ENCODE measurements at places on chromosomes 12 and 14.

DNA sequence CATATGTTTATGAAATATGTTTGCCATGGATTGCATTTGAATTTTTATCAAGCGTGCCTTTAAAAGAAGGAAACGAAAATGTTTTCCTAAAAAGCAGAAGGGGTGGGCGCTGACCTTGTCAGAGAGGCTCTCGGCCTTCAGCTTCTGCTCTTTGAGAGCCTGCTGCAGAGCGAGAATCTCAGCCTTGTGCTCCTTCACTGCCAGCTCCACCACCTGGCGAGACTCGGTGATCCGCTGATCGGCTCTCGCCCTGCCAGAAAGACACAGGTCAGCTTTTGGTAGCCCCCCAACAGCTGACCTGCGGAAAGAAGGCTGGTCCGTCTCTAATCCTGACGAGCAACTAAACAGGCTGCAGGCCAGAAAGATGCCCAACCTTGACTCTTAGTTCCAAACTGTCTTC is 62.4 kb downstream of the PRKAB1 start:
- DNase-seq: no peak

GRCh38 chr14:102750376-102750775 is 26.9 kb upstream of the TRAF3 start:
- no peak for DNase-seq

DNA sequence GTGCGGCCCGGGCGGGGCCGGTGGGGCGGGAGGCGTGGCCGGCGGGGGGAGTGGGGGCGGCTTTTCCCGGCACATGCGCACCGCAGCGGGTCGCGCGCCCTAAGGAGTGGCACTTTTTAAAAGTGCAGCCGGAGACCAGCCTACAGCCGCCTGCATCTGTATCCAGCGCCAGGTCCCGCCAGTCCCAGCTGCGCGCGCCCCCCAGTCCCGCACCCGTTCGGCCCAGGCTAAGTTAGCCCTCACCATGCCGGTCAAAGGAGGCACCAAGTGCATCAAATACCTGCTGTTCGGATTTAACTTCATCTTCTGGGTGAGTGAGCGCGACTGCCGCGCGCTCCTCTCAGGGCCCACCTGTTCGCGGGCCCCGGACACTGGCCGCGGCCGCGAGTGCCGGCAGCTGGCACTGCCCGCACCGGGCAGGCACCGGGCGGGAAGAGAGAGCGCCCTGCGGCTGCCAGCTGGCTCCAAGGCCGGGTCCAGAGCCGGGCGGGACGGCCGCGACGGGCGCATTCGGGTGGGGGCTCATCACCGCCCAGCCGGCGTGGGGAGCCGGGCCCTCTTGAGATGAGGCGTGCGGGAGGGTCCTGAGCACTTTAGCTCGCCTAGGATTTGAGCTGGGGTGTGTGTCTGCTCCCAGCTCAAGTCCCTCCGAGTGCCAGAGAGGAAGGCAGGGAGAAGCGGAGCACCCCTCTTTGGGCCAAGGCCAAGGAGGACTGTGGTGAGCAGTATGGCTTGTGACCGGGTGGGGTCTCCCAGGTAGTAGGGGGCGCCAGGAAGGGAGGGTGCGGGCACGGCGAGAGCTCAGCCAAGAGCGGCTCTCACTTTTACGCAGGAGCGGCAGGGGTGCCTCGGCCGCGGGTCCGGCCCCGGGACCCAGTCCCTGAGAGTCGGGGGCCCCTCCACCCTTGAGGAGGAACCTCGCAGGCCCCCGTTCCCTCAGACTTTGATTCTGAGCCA is at the start of gene CD9:
CD9 (plus strand) TSS at position 145 of the 957 bp plus-strand sequence; CDS start at position 245, 100 bp downstream.
- peak; percentile 82 for DNase-seq

- DNase-seq: no peak
Measured at GRCh38 chr14:51458563-51458955, 193.2 kb upstream of the FRMD6 start.

DNA sequence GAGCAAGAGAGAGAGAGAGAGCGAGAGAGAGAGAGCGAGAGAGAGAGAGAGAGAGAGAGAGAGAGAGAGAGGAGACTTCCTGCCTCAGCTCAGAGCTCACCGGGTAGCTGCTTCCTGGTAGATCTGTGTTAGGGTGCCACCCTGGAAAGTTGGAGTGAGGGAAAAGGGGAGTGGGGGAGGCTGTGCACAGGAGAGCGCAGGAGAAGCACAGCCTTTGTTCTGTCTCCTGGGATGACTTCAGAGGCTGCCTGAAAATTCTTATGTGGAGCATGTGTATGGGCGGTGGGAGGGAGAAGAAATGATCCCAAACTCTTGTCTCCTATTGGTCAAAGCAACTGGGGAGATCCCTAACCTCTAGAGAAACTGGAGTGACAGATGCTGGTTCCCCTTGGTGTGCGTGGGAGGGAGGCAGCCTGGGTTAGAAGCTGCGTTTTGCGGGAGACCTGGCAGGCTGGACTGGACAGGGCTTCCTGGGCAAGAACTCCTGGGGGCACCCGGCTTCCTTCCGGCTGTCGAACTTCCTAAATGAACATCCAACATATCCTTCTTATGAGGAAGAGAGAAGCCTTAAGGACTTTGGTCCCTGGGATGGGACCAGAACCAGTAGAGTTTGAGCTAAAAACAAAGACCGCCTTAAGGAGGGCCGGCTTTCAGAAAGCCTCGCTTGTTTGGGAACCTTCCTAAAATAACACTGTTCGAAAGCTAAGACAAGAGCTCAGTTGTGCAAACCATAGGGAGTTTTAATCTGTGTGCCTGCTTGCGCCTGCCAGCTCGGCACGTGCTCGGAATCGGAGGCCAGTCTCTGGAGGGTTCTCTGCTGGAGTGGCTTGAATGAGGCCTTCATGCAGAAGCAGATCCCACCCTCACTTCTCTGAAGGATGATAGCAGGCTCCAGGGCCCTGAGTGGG is 30.4 kb upstream of the BEGAIN start:
- DNase-seq: no peak

- peak; percentile 48 for DNase-seq
Measured at GRCh38 chr12:131853832-131854797, 25.9 kb downstream of the MMP17 start.

DNA sequence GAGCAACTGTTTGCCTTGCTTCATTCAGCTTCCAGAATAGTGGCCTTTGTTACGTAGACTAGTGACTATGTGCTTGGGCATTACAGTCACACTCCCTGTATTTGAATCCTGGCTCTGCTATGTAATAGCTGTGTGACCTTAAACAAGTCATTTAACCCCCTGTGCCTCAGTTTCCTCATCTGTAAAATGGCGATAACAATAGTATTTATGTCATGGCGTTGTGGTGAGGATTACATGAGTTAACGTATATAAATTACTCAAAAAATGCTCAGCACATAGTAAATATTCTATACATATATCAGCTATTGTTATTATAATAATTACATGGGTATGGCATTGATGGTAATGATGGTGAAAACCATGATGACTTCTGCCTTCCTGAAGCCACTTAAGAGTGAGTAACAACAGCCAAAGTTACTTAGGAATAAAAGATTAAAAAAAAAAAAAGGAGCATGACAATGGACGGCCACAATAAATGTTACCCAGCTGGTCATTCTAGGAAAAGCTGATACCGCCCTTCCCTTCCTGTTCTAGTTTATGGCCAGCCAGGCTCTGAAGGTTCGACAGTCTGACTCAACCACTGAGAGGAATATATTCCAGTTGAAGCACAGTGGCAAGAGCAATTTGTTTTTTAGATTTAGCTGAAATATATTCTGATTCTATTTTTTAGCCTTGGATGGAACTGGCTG is 9.9 kb upstream of the ADIPOR2 start:
- DNase-seq: no peak

- DNase-seq: no peak
Measured at GRCh38 chr14:24988760-24989159, 61.2 kb downstream of the STXBP6 start.

DNA sequence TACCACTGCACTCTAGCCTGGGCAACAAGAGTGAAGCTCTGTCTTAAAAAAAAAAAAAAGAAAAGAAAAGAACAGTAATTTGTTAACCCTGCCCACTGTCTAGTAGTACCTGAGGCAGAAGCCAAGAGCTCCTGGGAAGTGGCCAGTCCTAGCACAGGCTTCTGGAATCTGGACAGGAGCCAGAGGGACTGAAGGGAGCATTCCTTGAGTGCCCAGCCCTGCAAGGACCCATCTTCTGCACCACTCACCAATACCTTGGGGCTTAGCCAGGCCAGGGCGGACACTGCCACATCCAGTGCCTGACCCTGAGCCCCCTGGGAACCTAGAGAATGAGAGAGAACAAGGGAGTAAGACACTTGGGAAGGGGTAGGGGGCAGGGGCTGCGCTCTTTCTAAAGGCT is 33.7 kb downstream of the PARP2 start:
- DNase-seq: no peak

DNA sequence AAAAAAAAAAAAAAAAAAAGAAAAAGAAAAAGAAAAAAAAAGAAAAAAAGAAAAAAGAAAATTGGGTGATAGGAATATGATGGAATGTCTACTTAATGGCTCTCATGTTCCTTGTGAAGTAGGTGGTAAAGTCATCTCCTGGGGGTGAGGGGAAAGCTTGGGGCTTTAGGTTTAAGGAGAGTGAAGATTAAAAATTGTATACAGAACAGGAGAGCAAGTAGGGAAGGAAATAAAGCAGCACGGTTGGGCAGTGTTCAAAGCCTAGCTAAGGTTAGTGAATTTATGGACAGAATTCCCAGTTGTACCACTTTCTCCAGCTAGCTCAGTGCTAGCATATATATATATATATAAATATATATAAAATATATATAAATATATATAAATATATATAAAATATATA is 40.0 kb upstream of the SLC2A13 start:
- DNase-seq: no peak

DNA sequence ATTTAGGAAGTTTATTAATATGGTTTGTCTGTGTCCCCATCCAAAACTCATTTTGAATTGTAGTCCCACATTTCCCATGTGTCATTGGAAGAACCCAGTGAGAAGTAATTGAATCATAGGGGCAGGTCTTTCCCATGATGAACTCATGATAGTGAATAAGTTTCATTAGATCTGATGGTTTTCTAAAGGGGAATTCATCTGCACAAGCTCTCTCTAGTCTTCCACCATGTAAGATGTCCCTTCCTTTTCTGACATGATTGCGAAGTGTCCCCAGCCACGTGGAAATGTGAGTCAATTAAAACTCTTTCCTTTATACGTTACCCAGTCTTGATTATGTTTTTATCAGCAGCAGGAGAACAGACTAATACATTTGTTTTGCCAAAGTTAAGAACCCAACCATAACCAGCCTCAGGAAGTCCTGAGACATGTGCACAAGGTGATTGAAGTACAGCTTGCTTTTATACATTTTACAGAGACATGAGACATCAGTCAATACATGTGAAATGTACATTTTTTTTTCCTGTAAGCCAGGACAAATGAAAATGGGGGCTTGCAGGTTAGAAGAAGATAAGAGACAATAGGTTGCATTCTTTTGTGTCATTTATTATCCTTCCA is 1136.7 kb downstream of the TMEM121 start:
- no peak for DNase-seq

DNA sequence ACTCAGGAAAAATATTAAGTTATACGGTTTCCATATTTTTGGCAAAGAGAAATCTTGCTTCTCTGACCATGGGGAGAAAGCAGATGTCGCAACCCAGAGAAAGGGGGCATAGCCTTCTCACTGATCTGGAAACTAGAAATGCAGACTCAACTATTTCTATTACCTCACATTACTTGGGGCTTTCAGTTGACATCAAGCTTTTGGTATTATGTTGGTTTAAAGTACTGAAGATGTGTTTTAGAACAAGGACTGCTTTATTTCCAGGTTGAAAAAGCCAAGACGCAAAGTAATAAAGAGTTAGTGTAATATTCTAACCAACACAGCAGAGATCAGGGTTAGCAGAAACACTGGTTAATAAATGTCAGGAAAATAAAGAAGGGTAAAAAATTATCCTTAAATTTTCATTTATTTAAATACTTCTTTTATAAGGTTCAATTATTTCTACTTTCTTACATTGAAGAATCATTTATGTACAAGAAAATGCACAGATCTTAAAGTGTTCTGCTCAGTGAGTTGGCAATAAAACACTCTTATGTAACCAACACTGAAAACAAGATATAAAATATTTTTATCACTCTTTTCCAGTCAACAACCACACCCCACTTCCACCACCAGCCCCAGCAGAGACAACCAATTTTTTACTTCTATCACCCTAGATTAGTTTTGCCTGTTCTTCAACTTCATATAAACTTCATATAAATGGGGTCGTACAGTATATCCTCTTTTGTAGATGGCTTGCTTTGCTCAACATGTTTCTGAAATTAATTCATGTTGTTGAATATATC is 26.0 kb downstream of the DCP1B start:
- DNase-seq: no peak

DNA sequence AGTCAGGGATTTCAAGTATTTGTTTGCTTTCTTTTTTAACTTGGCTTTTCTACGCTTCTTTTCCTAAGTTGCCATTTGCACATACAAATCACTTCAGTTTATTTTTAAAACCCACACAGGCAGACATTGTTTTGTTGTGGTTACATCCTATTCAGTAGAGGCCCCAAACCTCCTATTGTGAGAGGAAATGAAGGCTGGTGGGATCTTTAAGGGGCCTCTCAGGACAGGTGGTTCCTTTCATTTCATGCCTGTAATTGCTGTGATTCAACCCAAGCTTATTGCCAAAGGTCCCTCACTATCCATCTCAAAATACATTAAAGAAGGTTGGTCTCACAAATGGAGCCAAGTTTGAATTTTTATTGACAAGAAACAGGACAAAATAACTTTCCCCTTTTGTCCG is 257.1 kb downstream of the ADAMTS20 start:
- no peak for DNase-seq

- no peak for DNase-seq
Measured at GRCh38 chr12:52407918-52408317, 1.8 kb upstream of the KRT82 start.

DNA sequence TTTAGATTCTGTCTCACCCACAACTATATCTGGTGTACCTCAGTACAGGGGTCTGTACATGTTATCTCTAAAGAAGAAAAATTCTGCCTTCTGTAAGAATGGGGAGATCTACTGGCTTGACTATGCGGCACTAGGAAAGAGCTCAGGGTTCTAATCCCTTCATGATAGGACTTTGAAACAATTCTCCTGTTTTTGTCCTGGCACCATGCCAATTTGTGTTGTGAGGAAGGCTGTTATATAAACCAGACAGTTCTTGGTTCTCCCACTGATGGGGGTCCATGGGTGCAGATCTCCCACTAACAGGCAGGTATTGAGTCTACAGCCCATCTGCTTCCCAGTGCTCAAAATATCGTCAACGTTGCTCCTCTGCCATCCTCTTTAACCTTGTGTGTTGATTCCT is 883.7 kb downstream of the GALC start:
- DNase-seq: no peak

DNA sequence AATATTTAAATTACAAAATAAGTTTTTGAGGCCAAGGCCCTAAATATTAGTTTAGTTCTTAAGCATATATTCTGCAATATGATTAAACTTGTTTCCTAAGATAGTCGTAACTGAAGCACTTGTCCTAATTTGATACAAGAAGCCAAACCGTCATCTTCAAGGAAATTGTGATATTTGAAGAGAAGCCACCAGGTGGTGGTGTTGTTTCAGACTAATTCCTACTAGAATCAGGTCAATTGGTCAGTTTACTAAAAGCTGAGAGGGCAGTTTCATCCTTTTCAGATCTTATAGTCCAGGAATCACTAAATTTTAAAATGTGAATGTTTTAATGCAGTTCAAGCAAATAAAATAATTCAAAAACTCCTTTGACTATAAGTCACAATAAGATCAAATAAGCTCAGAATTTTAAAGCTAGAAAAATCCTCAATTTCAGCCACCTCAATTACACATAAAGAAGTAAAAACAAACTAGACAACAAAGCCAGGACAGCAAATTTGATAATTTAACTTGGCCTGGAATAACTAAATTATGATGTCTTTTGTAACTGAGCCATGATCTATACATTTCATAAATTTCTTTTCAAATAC is 7.1 kb upstream of the ARL1 start:
- DNase-seq: peak; percentile 46

Measured in H9 (cell line).